ENCODE measurements at places on chromosomes 6 and 20.

DNA sequence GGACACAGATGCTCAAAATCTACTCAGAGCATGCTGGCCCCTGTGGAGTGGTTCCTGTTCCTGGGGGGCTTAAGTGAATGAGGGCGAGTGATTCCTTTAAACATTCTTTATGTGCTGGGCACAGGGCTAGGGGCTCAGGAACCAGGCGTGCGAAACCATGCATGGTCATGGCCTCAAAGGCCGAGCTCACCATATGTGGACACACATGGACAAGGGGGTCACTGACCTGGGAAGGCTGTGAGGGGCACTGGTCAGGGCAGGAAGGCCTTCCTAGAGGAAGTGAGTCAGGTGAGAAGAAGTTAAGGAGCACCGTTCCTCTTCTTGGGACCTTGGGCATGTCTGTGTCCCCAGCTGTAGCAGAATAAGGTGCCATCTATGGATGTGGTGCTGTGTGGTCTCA, 74.6 kb upstream of the BHLHE23 start:
- DNase-seq = no peak

- no peak for DNase-seq
These were observed 18.2 kb upstream of the SCP2D1 start for GRCh38 chr20:18795366-18795765.

DNA sequence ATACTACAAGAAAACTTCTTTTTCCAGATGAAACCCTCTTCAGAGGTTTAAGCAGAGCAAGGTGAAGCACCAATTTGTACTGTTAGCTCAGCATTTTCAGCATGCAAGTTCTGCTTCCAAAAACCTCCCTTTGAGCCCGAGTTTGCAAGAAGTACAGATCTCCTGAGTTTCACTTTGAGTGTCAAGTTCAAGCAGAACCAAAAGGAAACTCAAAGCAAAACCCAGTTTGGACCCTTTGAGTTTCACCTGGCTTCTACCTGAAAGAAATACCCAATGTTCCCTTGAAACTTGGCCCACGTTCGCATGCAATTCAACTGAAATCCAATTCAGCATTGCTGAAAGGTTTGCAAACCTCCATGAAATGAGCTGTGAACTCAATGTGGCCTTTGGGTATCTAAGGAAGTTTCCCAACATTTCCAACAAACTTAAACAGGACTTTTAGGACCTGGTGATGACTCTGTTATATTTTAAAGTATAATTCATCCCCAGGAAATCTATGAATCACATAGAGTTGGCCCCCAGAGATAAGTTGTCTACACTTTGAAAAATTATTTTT, 62.9 kb upstream of the HBS1L start:
- no peak for DNase-seq

GRCh38 chr6:3380344-3381232, 76.3 kb downstream of the SLC22A23 start:
- peak; percentile 85 for DNase-seq

GRCh38 chr20:56693217-56693616, 64.1 kb downstream of the TFAP2C start:
- DNase-seq = no peak

DNA sequence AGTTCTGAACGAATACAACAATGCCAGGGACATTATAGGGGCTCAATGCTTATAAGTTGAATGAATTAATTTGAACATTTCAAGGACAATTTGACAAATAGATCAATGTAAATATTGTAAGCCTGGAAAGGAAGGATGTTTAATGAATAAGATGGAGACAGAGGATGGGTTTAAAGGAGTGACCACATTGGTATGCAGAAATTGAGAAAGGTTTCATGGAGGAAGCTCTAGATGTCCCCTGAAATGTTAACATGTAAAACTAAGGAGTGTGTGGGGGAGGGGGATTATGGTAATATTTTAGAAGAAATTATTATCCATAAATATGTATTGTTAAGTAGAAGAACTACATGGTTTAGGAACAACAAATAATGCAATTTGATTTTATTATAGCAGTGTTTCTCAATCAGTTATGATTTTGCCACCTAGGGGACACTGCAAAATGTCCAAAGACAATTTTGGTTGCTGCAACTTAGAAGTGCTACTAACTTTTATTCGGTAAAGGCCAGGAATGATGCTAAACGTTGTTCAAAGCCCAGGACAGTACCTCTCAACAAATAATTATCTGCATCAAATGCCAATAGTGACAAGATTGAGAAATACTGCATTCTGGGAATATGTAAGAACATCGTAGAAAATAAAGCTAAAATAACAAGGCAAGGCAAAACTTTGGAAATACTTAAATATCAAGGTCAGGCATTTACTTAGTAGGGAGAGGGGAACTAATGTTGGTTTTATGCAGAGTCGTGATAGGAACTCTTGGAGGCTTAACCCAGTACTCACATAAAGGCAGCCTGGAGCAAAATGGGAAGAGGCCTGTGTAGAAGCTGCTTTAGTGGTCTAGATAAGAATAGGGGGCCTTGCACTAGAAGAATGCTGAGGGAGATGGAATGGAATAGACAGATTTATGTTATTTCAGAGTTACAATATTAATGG, 686.9 kb upstream of the CITED2 start:
- DNase-seq = no peak

GRCh38 chr20:47466213-47466612, 35.5 kb upstream of the NCOA3 start:
- DNase-seq = no peak

GRCh38 chr20:4973330-4974097, 27.8 kb downstream of the SLC23A2 start:
- no peak for DNase-seq

Measured in upper lobe of left lung (tissue), 6 donors.